ENCODE measurements at places on chromosomes 3 and 15.

DNA sequence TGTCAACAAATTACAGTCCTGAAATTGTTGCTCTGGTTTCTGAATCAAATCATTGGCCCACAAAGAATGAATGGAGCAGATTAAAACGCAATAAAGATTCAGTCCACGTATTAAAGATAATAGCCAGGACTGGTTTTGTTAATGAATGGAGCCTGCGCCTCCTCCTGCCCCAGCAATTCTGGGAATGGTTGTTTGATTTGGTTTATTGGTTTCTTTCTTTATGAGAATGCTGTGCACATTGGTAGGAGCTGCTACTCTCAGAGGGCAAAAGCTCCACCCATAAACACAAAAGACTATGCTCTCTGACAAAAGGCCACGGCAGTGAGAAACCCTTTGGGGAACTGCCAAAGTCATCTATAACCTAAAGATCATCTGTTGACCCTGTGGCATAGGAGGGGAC, 261.1 kb downstream of the ABHD5 start:
- DNase-seq: no peak

DNA sequence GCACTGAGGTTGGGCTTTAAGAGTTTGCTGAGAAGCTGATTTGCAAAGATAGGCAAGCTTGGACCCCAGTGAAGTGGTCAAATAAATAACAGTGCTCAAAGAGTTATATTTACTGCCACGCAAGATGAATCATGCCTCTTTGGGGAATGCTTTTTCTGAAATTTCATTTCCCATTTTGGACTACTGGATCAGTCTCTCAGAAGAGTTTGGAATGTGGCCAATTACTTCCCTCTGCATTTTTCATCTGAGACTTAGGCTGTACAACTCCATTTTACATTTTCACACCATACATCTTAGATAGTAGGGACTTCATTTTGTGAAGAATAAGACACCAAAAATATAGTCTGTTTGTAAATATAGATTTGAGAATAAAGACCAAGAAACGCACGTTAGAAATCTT, 419.7 kb downstream of the FGF12 start:
- no peak for DNase-seq

DNA sequence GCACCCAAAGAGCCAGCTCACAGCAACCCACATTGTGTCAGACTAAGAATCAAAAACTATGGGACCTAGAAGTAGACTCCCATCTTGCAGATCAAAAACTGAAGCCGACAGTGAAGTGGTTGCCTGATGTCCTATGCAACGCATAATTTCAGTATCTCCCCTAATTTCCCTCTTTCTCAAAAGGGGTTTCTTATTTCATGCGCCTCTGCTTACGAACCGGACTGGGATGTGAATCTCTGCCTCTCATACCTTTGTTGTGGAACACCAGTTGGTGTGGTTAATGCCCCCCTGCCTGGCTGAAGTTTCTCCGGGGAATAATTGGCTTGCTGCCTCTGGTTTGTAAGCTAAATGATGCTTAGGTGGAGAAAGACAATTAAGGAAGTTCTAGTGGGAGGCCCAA, 514 bp upstream of the FAM174B start:
- no peak for DNase-seq

DNA sequence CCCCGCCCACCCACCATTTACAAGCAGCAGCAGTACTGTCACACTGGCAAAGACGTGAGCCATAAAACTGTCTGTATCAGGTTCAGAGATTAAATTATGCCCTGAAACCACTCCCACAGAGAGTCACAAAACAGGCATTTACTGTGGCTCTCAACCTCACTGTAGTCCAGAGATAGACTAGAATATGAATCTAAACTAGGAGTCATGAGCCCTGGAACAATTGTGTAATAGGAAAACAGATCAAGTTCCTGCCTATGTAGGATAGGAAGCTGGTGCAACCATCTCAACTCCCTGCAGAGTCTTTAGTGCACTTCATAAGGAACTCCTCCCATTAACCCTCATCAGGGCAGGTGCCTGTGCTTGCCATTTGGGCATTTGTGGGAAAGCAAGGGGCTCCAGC, 61.7 kb downstream of the FAM227B start:
- no peak for DNase-seq

GRCh38 chr3:166322391-166322790, 485.2 kb upstream of the BCHE start:
- no peak for DNase-seq

DNA sequence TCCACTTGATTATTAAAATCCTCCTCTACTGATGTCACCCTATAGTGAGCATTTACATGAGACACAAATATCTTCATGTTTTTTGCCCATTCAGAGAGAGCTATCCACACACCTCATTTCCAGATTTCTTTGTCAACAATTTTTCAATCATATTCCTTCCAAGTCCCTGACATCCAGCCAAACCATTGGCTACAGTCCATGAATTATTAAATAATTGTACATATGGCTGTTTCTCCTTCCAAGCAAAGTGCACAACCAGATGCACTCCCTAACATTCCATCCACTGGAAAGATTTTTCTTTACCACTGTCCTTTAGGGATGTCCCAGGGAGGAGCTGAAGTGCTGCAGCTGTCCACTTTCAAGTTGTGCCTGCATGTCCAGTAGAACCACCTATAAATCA, 328.0 kb upstream of the MDFIC2 start:
- DNase-seq: no peak

DNA sequence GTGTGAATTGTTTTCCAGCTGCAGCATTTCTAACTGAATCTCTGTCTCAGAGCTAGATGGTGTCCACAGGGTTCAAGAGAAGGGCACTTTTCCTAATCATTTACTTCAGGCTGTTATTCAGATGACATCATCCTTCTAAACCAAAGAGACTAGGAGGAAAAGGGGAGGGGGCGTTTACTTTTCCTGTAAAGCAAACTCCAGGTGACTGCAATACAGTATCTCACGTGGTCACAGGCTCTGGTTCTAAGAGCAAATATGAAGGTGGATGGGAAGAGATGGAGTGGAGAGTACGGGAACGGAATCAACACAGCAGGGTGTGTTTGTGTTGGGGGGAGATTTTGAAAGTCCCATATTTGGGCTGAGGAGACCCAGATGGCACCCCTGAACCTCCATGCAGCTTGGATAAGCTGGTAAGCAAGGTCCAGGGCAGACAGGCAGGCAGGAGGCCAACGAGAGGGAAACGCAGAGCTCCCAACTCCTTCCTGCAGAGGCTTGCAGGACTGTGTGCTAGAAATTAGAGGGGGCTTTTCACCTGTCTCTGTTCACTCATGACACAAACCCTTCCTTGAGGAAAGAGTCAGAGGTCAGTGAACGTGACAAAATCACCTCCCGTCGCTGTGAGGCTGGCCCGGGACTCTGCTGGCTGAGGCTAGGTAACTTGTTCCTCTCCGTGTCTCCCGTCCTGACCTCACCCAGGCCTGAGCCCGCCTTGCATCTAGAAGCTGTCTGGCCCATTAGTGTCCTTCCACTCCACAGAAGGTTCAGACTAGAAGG, 151.2 kb downstream of the OPA1 start:
- no peak for DNase-seq

DNA sequence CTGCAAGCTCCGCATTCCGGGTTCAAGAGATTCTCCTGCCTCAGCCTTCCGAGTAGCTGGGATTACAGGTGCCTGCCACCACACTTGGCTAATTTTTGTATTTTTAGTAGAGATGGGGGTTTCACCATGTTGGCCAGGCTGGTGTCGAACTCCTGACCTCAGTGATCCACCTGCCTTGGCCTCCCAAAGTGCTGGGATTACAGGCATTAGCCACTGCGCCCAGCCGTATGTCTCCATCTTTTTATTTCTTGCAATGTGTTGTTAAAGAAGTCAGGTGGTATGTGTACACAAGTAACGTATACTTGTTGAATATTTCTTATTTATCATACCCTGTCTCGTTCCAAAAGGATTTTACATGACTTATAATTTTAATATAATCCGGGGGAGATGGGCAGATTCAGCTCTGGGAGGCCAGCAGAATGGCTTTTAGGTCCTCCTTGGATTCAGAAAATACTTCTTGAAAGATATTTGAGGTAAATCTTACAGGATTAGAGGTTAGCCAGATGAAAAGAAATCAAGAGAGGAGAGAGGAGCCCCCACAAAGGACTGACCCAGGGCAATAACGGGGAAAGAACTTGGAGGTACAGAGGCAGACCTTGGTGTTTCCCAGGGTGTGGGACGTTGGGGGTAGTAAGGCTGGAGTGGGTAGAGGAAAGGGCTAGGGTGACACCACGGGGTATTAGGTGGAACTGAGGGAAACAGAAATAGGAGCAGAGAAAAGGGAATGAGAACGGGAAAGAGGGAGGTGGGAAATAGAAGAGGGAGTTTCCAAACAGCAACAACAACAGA, 27.2 kb upstream of the MUC20 start:
- DNase-seq: no peak

- DNase-seq: no peak
These were observed 22.1 kb upstream of the IP6K2 start for GRCh38 chr3:48738926-48739616.

DNA sequence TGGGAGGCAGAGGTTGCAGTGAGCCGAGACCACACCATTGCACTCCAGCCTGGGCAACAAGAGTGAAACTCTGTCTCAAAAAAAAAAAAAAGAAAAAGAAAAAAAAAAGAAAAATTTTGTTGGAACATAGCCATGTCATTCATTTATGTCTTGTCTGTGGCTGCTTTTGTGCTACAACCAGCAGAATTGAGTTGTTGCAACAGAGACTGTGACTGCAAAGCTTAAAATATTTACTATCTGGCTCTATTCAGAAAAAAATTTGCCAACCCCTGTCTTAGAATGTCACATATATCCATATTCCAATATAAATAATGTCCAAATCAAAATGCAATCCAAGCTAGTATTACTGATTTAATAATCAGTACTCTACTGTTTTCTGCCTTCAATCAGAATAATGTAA, 25.1 kb downstream of the CD80 start:
- no peak for DNase-seq

- no peak for DNase-seq
These were observed 502.2 kb downstream of the PYDC2 start for GRCh38 chr3:191963182-191963581.

GRCh38 chr15:69885173-69885955, 212.4 kb downstream of the TLE3 start:
- DNase-seq: no peak

DNA sequence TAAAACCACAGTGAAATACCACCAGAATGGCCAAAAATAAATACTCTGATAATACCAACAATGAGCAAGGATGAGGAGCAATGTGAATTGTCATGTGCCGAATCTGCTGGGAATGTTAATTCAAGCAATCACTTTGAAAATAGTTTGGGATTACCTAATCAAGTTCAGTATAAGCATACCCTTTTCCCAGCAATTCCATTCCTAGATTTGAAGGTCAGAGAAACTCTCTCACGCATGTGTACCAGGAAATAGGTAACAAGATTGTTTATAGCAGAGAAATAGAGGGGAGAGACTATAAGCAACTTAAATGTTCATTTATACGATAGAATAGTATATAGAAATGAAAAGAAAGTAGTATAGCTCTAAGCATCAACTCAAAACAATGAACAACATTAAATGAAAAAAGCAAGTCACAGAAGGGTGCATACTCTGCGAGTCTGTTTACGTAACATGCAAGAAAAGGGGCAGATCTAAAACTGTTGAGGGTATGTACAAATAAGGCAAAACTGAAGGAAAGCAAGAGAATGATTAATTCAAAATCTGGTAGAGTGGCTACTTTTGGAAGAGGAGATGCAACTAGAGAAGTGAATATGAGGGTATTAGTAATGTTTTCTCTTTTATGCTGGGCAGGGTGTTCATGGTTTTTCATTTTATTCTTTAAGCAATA, 27.4 kb downstream of the TMOD3 start:
- DNase-seq: no peak

DNA sequence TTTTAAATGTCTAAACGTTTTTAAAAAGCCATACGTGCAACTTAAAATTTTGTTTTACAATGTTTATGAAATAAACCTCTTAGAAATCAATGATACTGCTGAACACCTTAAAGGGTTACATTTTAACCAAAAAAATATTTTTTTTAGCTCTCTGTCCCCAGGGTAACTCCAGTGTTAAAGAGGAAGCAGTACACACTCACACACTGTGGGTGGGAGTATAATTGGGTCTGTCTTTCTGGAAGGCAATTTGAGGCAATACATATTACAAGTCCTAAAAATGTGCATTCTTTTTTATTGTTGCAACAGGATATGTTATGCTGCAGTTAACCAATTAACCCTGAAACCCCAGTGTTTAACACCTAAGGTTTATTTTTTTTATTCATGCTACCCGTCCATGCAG, 34.1 kb downstream of the WHAMM start:
- DNase-seq: no peak

- no peak for DNase-seq
These were observed 2.8 kb upstream of the VILL start for GRCh38 chr3:37987751-37988179.
